ENCODE measurements at places on chromosomes 7 and 10. TPM values are rescaled to one million over a fixed set of nuclear protein-coding genes. Genes with fewer than 3 reads are reported as not detected.
A peak's percentile ranks its signal among the peaks of the same experiment; 100 is the strongest.

DNA sequence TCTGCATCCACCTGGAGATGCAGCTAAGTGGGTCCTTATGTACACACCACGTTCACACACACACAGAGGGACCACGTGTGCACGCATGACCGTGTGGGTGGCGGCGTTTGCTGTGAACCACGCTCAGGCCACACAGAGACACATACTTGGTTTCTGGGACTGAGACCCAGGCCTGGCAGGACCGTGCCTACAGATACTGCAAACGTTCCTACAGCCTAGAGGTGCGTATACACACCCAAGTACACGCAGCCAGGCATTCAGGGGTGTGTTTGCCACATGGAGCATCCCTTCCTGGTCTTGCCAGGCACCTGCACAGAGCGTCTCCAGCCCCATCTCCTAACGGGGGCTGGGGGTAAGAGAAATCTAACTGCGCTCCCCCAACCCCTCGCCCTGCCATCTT lies 49.0 kb upstream of the GTF2IRD1 start:
- no peak for DNase-seq

GRCh38 chr10:119030421-119031250 lies 1.1 kb downstream of the NANOS1 start:
- no peak for DNase-seq

DNA sequence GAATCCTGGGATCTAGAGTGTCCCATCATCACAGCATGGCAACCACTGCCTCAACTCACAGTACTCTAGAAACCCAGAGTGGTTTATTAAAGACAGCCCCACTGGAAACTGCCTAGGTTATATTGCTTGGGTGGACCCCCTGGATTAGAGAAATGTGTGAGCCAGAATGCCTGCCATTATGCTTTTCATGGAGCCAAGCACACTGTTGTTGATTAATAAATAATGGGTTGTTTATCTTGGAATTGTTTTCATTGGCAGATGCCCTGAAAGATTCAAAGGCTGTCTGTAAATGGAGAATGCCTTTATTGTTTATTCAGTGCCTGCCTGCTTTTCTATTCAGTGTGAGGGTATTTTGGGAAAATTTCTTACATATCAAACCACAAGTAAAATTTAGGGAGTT lies 52.1 kb downstream of the GNAI1 start:
- DNase-seq: no peak

DNA sequence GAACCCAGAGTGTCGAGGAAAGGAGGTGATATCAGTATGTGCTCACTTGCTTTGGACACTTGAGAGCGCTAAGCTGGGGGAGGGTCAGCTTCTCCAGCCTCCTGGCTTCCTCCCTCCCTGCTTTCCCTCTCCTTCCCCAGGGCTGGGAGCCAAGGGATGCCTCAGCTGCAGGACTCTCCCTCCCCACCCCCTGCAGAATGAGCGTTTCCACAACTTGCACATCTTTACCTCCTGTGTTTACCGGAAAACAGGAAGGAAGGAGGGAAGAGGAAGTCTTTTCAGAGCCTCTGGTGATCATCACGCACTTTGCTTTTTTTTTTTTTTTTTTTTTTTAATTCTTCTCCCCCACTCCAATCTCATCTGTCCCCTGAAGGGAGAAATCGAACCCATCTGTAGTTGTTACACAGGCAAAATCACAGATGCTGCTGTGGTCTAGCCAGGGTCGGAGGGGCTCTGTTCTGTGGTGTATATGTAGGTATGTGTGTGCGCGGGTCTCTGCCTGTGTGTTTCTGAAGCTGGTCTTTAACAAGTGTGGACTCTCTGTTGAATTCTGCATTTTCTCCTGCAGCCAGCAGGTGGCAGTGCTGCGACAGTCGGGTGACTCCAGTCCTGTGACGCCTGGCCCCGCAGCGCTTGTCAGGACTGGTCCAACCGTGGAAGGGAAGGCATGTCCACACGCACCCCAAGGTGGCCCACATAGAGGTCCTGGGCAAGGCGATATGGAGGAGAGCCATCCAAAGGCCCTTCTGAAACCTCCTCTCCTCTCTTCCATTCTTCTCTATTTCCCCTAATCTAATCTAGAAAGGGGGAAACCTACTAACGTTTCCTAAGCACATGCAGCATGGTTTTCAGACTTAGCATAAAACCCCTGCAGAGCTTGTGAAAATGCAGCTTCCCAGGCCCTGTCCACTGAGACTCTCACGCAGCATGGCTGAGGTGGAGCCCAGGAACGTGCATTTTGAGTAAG lies 257.6 kb downstream of the PLXNA4 start:
- peak; percentile 89 for DNase-seq

DNA sequence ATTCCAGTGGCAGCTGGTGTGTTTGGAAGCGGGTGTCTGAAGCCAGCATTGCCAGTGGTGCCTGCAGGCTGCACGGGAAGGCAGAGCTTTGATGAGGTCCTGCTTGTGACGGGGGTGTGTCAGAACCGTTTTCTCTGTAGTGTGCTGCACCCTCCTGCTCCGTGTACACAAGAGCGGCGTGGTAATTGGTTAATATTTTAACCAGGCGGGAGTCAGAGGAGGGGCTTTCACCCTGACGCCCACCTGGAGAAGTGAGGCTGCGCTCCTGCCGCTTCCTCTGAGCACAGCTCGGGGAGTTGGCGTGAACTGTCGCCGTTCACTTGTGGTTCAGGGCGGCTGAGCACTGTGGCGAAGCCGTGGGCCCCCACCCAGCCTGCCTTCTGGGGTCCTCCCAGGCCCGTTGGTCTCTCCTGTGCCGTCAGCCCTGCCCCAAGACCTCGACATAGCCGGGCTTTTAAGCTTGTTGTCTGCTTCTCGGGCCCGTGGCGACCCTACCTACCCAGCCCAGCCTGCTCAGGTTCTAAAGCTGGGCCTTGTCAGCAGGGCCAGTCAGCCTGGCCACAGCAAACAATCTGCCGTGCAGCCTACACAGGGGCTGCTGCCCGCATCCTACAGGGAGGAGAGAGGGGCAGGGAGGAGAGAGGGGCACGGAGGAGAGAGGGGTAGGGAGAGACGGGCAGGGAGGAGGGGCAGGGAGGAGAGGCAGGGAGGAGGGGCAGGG lies 11.6 kb downstream of the NKX6-2 start:
- DNase-seq: no peak

DNA sequence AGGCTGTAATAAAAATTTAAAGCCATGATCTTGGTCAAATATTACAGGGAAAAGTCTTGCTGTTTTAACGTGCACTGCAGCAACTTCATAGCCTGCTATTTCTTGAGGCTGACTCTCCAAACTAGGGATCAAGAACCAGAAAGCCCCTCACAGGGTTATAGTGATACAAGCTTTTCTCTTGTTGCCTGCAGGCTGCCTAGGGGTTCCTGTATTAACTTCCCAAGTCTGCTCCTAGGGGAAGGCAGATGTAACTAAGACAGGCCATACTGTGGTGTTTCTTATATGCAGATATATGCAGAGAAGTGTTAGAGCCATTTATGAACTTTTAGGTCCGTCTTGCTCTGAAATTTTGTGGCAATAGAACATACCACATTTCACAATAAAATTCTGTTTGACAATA lies 175.7 kb downstream of the FOXP2 start:
- no peak for DNase-seq

DNA sequence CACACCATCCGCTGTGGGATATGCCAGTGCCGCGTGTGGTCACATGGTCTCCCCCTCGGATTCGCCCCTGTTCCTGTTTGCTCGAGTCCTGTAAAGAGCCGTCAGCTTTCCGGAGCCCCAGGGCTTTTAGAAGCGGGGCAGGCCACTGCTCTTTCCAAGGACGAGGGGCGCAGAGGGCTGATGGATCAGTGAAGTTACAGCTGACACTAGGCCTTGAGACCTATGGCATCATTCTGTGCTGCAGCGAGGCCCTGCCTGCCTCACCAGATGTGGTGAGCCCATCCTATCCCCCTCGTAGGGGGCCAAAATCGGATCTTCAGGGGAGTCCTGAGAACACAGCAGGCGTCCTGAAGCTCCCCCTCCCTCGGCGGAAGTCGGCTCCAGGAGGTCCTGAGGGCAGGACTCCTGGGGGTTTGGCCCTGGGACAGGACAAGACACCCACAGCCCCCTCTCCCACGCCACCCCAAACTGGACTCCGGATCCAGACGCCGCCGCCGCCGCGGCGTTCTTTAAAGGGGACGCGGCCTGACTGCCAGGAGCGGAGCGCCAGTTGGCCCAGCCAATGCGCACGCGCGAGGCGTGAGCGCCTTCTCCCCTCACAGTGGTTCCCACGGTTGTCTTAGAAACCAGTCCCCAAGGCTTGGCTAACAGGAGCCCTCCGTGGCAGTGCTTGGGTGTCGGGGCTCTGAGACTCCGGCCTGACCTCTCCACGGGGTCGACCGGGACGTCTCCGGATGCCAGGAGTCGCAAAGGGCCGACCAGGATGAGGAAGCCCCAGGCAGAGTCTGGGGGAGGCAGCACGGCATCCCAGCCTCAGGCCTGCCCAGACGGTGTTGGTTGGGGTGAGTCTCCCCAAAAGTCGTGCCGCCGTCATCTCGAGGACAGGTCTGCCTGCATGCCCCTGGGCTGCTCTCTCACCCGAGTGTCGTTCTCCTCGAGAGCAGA lies 371.7 kb downstream of the ZNF716 start:
- DNase-seq: no peak

GRCh38 chr7:151248346-151249033 lies at the start of gene SMARCD3:
TSS of gene SMARCD3 (minus strand) at chr7:151248694. CDS start at chr7:151248562, 132 bp downstream.
- no peak for DNase-seq

DNA sequence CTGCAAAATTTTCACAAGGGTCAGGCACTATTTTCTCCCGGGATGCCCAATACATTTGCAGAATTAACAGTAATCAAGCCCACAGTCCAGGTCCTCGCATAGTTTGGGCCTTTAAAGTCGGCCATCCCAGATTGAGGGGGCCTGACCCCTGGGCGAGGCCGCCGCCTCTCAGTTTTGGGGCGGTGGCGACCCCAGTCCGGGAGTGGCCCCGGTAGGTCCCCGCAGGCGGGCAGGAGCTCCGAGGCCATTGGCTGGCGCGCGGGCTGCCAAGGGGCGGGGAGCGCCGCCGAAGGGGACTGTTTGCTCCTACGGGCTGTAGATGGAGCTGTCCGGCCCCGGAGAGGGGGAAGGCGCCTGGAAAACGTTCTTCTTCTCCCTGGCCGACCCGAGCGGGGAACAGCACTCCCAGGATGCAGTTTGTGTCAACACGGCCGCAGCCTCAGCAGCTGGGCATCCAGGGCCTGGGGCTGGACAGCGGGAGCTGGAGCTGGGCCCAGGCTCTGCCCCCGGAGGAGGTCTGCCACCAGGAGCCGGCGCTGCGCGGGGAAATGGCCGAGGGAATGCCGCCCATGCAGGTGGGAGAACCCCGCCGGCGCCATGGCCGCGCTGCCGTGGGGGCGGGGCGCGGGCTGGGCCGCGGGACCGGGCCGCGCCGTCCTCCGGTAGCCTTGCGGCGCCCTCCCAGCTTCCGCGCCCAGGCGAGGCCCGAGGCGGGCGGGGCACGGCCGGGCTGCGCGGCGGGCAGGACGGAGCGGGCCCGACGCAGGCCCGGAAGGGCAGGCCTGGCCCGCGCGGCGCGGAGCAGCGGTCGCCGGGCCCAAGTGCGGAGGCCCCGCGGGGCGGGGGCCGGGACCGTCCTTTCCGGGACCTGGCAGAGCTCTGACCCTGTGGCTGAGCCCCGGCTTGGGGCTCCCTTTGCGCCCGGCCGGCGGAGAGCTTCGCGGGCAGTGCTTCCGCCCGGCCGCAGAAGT lies at the start of gene ZNF282:
Gene ZNF282 (plus strand): TSS at position 367 of the 971 bp plus-strand sequence. CDS start 44 bp downstream, at position 411.
- peak; percentile 56 for DNase-seq

DNA sequence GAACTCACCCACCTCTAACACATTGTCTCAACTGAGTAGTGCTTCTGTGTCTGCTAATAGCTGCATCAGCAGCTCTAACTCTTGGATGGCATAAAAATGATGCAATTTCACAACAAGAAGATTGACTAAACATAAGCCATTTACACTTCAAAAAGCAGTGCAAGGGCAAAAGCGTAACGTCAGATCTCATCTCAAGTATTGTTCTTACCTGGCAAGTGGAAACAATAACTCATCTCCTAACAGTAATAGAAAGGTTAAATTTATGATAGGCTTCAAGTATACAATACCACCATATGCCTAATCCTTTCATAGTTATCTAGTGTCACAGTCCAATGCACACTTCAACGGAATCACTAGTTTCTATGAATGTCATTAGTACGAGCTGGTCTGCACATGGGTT lies 14.8 kb downstream of the TPK1 start:
- no peak for DNase-seq

- no peak for DNase-seq
Observed at GRCh38 chr10:34241226-34242000, 573.7 kb downstream of the PARD3 start.

GRCh38 chr10:26221541-26221940 lies 5.0 kb downstream of the GAD2 start:
- no peak for DNase-seq

DNA sequence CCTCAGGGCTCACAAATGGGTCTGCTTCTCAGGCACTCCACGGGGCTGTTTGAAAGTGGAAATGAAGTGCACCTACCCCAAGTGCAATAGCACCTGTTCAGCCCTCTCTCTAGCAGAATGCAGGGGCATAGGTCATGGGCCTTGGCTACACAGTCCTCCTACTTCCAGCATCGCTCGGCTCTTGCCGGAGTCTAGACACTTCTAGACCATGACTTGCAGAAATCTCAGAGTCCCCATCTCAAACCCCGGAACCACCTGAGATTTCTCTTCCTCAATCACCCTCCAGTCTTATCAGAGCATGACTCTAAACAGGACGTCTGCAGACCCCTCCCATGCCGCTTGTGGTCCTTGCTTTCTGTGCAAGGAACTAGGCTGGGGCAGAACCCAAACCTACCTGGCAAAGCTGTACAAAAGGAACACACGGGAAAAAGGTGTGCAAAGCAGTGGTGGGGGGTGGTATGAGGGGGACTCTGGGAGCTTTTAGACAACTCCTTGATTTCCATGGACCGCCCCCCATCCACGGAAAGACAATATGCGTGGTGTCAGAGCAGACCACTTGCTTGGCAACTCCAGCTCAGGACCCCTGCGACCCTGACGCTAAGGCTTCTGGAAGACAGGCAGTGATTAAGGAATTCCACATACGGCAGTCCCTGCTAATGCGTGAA lies 13.8 kb downstream of the TMEM273 start:
- DNase-seq: no peak

- no peak for DNase-seq
Observed at GRCh38 chr10:35502692-35503091, 102.4 kb upstream of the GJD4 start.

DNA sequence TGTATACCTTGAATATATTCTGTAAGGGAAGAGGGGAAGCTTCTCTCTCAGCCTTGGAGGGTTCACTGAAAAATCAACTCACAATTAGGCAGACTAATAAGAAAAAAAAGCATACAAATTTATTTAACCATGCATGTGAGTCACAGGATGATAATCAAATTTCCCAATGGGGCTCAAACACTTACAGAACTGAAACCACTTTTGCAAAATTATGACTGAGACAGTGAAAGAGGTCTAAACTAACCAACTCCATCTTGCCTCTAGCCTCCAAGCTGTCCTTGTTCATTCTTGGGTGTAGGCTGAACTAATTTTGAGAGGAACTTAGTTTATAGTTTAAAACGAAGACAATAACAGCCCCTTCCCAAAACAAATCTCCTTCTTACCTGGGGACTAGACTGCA lies 618.3 kb upstream of the AUTS2 start:
- no peak for DNase-seq

- no peak for DNase-seq
Observed at GRCh38 chr10:83925133-83925532, 214.2 kb upstream of the GHITM start.

Gene LRRD1
- total RNA-seq: not detected

Gene GAD2
- total RNA-seq: not detected

Gene VWA2
- total RNA-seq: not detected

Gene OR2A12
- not detected for total RNA-seq

Gene FEZF1
- total RNA-seq: not detected
